Upper lobe of left lung (tissue), 6 donors: ENCODE measurements at places on chromosomes 7 and 10. TPM values are rescaled to one million over a fixed set of nuclear protein-coding genes. Genes with fewer than 3 reads are reported as not detected.

GRCh38 chr10:122296363-122297120, 25.4 kb downstream of the BTBD16 start:
- no peak for DNase-seq

DNA sequence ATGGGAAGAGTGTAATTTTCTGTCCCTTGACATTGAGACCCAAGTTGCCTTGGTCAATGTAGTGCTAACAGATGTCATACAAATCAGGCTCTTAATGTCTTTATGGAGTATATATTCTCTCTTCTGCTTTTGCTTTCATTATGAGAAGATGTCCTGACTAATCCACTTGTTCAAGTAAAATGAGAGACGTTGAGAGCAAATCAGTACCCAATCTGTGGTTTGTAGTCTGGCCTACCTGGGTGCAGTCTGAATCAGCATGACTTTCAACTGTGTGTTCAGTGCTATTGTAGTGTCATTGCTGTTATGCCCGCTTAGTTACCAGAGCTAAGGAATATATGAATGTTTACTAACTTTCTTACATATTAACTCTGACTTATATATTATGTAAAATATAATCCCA, 612.4 kb downstream of the ANKRD7 start:
- no peak for DNase-seq

GRCh38 chr10:84935772-84936171, 607.4 kb downstream of the CCSER2 start:
- no peak for DNase-seq

DNA sequence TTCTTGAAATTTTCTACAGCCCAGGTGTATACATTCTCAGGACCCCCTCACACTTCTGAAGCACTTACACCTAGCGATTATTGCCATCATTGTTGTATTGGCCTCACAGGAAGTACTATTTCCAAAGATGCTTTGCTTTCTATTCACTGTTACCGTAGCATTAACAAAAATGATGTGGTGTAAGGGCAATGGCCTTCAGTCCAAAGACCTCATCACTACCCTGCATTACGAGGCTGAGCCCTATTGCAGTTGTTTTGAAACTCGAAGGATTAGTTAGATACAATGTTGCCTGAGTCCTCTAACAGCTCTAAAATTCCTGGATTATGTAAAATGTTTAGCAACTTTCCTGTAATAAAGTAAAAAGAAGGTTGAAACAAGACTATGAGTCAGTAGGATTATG, 2.9 kb downstream of the NRCAM start:
- DNase-seq: no peak

GRCh38 chr7:122225874-122226273, 78.7 kb downstream of the FEZF1 start:
- no peak for DNase-seq

DNA sequence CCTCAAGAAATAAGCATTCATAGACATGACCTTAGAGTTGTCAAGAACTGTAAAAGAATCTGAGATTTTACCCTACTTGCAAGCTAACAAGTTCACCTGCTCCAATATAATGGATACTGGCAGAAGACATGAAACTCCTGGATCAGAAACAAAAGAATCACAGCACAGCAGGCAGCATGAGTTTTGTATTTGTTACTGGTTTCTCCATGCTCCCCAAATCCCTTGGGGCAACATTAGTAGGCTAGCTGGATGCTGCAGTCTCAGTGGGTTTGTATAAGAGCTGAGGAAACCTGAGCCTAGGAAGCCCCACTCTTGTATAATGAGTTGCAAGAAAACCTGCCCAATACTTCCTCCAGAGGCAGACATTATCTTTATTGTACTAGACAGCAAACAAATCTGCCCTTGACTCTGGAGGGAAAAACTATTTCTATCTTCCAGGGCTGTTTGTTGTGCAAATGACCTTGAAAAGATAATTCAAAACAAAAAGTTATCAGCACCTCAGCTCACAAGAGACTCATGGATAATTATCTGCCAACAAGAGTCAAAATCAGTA, 64.8 kb downstream of the ABLIM1 start:
- no peak for DNase-seq

Gene EPC1
- total RNA-seq: 37.4 TPM

Gene ATRNL1
- 0.74 TPM for total RNA-seq

Gene FLNC
- 6.1 TPM for total RNA-seq

Gene ZNF488
- 0.37 TPM for total RNA-seq
